Activated naive CD4-positive, alpha-beta T cell treated with anti-CD3 and anti-CD28 coated beads, Interleukin-2, amount 50 U/mL, for 72 hours (primary cell): ENCODE measurements at places on chromosomes 7 and 10. TPM values are rescaled to one million over a fixed set of nuclear protein-coding genes. Genes with fewer than 3 reads are reported as not detected.

- no peak for DNase-seq
Observed at GRCh38 chr10:4810092-4810491, 15.9 kb upstream of the AKR1E2 start.

DNA sequence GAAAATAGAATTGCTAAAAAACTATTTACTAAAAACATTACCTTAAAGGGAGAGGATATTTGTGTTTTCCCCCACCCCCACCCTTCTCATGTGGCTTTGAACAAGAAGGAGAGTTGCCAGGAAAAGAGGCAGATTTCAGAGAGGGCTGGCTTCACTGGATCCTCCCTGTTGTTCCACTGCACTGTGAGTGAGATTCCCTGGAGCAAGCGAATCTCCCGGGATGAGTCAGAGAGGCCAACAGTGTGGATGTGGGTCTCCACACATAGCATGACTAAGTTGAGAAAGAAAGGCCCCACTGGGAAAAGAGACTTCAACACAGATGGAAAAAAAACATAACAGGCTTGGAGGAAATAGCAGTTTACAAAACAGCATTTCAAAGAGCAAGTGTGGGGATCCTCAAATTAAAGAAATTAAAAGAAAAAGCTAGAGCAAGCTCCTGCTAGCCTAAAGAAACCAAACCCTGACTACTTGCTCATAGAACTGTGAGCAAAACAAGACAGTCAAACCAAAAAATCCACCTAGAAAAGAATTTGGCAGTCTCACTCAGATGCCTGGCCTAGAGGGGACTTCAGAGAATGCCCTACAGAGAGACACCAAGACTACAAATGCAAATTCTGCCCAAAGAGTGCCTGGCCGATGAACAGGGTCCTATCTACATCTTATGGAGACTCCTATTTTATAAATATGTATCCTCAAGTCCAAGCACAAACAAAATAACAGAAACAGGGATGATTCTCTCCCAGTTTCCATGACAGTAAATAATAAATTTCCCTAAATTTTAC is 3.4 kb downstream of the CAV1 start:
- DNase-seq, result no peak

DNA sequence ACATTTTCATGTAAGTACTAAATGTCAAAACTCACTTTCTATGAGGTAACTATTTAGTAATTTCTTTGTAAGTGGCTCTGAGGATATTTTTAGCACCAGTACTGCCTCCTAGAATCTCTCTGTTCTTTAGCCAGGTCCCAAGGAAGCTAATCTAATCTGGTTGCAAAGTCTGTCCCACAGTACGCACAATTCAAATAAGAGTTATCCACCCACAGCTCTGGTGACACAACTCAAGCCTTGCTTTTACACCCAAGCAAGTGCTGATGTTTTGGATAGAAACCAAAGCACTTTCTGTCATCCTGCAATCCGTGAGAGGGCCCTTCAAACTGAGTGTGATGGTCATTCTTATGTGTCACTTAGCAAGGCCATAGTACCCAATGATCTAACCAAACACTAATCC is 14.5 kb downstream of the GIMAP5 start:
- no peak for DNase-seq

Gene FKBP9
- total RNA-seq, result 2.1 TPM

Gene CTAGE15
- total RNA-seq, result not detected

Gene TFPI2
- 0.37 TPM for total RNA-seq
